Fibroblast of villous mesenchyme (primary cell): ENCODE measurements at places on chromosomes 12 and 14. TPM values are rescaled to one million over a fixed set of nuclear protein-coding genes. Genes with fewer than 3 reads are reported as not detected.
A peak's percentile ranks its signal among the peaks of the same experiment; 100 is the strongest.

HOXC4 gene
- total RNA-seq, result under 0.01 and 1.6 TPM in 2 replicates

MFAP5 gene
- 0.86 and 4.8 TPM in 2 replicates for total RNA-seq

DNA sequence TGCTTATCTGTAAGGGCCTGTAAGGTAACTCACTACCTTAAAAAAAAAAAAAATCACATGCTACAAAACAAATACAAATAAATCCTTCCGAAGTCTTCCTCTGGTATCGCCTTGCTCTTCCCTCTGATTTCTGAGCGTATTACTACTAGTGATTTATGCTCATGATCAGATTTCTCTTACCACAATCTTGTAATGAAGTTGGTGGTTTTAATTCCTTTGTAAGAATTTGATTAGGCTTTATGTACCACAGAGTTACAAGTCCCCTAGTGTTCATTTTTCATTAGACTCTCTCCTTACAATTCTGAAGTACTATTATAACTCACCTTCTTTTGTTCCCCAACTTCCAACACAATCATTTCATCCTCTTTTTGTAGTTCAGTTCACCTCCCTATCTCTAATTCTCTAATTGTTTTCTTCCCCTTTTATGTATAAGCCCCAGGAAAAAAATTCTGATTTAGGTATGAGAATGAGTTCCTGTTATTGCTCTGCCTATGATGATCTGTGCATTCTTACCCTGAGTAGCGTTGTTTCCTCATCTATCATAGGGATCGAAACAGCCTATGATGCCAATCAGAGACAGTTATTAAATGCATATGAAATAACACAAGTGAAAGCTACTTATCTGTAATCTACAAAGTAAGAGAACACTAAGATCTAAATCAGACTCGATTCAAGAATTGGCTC, 81.5 kb downstream of the EPS8 start:
- no peak for DNase-seq

GRCh38 chr12:103326190-103326589, 169.6 kb downstream of the C12orf42 start:
- no peak for DNase-seq

DNA sequence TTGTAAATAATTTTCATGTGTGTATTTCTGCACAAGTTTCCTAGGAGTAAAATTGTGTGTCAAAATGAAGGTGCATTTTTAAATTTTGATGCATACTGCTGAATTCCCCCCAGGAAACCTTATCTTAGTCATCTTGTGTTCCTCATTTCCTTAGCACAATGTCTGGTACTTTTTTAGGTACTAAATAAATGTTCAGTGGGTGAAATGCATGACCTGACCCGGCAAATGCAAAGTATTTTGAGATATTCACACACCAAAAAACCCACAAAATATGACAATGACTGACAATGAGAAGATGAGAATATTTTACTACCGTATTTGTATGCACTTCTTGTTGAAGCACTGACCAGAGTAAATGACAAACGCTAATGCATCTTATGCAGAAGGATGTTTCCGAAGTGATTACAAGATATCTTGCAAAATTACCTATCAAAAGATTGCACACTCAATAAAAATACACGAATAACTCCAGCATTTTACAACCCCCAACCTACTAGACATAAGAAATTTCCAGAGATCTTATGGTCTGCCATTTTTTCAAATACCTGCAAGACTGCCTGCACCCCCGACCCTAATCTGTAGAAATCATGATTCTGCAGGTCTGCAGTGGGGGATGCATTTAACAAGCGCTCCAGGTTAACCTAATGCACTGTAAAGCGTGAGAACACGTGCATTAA, 895 bp upstream of the PRKAB1 start:
- DNase-seq, result no peak

DNA sequence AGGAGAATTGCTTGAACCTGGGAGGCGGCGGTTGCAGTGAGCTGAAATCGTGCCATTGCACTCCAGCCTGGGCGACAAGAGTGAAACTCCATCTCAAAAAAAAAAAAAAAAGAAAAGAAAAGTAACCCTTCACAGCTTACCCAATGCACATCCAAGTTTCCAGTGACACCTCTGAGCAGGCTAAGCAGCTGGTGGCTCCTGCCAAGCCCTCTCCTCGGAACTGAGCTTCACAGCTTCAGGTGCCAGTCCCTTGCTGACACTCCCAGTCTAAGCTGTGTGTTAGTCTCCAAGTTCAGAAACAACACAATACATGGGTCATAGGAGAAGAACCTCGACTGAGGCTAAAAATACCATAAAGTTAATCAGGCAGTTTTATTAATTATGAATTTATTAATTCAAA, 7.9 kb downstream of the CD9 start:
- DNase-seq, result no peak

- peak; percentile 47 for DNase-seq
Measured at GRCh38 chr14:81406863-81407262, 6.7 kb upstream of the STON2 start.

DNA sequence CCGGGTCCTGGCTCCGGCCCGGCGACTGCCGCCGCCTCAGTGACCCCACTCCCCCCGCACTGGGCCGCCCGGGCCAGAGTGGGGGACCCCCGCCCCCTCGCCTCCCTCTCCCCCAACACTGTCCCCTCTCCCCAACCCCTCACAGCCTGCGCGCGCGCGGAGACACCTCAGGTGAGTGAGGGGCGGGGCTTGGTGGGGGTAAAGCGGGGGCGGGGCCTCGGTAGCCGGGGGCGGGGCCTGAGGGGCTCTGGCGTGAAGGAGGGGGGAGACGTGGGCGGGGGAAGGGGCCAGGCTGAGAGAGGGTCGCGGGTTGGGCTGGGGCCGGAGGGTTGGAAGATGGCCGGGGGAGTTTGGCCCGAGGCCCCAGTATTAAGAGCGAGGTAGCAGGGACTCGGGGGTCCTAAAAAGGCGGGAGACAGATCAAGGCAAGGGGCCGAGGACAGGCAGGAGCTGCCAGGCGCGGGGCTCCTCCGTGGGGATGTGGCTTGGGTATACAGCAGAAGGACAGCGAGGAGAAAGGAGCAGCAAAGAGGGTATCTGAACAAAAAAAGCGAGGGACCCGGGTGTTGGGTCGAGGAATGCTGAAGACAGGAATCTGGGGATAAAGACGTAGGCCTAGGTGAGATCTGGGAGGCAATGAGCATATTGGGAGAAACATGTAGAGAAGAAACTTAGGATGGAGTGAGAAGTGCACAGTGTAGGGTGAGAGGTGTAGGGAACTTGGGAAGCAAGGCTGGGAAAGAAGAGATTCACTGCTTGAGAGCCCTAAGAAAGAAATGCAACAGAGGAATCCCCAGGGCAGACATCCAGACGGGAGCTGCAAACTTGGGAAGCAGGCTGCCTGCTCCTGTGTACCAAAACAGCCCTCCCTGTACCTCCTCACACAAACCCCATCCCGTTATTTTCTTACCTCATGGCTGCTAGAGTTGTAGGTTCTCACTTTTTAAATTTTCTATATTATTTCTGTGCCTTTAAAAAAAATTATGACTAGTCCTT, 10.8 kb downstream of the SUOX start:
- DNase-seq, result peak; percentile 16

- DNase-seq, result no peak
Measured at GRCh38 chr12:49587174-49587908, 18.1 kb downstream of the FAM186B start.

- no peak for DNase-seq
Measured at GRCh38 chr12:91113621-91114020, 2.3 kb upstream of the LUM start.
